ENCODE measurements at places on chromosomes 7 and 10. TPM values are rescaled to one million over a fixed set of nuclear protein-coding genes. Genes with fewer than 3 reads are reported as not detected.

The CLRN3 gene
- total RNA-seq = not detected

The STEAP1B gene
- 0.13 TPM for total RNA-seq

The KLHDC10 gene
- total RNA-seq = 16.6 TPM

The UNCX gene
- not detected for total RNA-seq

The TFPI2 gene
- total RNA-seq = 15.0 TPM

The ATRNL1 gene
- 26.1 TPM for total RNA-seq

The IFIT1B gene
- total RNA-seq = not detected
